Neural crest cell (in vitro differentiated cells): ENCODE measurements at places on chromosomes 16 and 17. TPM values are rescaled to one million over a fixed set of nuclear protein-coding genes. Genes with fewer than 3 reads are reported as not detected.

- no peak for DNase-seq
Measured at GRCh38 chr17:36104701-36105181, 1.1 kb downstream of the CCL4 start.

The GRIN2A gene
- total RNA-seq = 0.09 and 0.48 TPM in 2 replicates

GRCh38 chr16:20944861-20945574 lies 44.4 kb downstream of the LYRM1 start:
- DNase-seq = no peak

The ERI2 gene
- total RNA-seq = 40.4 and 43.6 TPM in 2 replicates

DNA sequence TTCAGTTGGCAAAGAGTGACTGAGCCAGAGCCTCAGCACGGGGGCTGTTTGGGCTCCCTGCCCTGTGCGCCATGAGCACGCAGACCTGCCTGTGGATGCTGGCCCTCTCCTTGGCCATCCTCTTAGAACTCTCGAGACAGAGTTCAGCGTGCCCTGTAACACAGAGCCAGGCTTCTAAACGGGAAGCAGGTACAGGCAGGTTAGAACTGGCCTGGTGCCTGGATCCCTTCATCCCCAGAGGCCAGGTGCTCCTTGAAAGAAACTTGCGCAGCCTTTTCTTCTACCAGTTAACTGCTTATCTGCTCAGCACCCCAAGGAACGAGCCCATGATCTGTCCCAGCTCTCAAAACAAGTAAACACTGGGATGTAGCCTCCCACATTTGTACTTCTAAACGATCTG lies 6.9 kb downstream of the CCNF start:
- DNase-seq = no peak

The NPIPB6 gene
- 1.5 and 3.2 TPM in 2 replicates for total RNA-seq

- no peak for DNase-seq
Measured at GRCh38 chr17:82402865-82403264, 15.3 kb upstream of the HEXD start.

DNA sequence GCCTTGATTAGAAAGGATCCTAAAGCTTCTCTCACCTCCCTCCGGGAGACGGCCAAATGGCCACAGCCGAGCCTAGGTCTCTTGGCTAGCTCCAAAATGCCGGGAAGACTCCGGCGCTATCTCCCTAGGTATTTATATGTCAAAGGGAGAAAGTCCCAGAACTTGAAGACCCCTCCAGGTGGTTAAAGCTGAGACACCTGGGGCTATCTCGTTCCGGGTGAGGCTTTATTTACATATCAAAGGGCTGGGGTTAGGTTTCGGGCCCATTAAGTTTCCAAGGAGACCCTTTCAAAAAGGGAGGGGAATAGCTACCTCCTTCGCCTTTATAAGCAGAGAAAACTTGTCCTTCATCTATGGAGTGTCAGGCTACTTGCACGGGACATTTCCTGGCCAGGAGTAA lies 70.9 kb upstream of the KIFC3 start:
- DNase-seq = no peak
